ENCODE measurements at places on chromosomes 7 and 10.

GRCh38 chr10:118871244-118871865, 116.6 kb upstream of the CACUL1 start:
- no peak for DNase-seq

- DNase-seq, result no peak
These were observed 333.9 kb downstream of the DNAJB6 start for GRCh38 chr7:157670490-157671357.

DNA sequence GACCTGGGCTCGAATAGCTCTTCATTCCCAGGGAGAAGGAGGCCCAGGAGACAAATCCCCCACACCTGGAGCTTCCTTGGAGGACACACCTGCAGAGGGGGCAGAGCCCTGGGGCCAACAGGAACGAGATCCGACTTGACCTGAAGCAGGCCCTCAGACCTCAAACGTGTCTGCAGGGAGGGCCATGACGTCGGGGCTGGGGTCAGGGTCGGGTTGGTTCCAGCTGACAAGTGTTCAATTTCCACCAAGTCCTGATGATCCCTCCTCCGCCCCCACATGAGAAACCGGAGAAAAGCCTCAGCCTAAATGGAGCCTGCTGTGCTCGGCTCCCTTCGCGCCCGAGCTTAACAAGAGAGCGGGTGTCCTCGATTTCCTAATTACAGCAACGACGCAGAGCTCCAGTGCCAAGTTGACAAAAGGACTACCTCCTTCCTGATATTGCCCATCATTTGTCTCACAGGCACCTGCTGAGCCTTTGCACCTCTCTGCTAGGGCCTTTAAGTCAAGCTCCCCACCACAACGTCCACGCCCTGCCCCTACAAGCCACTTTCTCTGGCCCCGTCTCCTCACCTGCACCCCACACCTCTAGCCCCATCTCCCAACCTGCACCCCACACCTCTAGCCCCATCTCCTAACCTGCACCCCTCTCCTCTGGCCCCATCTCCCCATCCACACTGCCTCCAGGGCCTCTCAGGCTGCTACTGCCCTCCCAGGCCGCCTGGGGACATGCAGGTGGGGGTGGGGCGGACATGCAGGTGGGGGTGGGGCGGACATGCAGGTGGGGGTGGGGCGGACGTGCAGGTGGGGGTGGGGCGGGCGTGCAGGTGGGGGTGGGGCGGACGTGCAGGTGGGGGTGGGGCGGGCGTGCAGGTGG, 519.4 kb downstream of the GLRX3 start:
- no peak for DNase-seq

DNA sequence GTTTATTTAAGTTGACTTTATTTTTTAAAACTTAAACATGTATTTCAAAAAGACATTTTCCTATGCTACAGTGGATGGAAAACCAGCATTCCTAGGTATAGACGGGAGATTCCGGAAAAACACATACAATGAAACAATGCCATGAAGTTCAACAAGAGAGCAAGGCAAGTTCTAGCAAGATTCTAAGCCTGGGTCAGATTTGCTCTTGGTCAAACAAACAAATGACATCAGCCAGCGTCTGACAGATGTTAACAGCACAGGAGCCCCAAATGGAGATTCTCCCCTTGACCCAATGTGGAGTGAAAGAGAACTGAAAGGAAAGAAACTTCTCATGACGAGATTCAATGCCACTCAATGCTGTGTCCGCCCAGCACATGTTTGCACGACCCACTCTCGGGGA, 149.9 kb downstream of the NEURL1 start:
- DNase-seq, result no peak

DNA sequence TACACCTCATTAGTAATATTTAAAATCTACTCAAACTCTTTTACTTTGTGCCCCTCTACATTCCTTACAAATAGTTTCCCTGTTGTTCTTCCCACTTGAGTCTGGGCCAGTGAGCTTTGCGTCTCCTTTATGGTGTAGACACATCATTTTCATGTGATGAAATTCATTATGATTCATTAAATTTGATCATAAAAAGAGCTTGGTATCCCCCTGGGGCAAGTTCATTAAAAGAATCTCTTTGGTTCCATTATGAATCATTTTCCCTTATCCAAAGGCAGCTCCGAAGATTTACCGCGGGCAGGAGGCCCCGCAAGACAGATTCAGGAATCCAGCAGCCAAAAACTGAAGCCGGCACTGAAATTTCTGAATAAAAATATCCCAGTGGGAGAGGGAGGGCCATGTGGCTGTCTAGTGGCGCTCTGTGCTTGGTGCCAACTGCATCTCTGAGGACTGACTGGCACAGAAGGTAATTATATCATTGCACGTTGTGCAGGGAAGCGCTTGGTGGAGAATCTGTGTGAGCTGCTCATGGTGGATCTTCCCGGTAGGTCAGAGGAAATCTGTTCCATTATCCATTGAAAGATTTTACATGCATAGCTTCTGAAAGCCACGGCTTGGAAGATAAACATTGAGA, 151.4 kb upstream of the PITRM1 start:
- no peak for DNase-seq

- no peak for DNase-seq
These were observed 31.0 kb downstream of the PDE1C start for GRCh38 chr7:32039000-32039756.

DNA sequence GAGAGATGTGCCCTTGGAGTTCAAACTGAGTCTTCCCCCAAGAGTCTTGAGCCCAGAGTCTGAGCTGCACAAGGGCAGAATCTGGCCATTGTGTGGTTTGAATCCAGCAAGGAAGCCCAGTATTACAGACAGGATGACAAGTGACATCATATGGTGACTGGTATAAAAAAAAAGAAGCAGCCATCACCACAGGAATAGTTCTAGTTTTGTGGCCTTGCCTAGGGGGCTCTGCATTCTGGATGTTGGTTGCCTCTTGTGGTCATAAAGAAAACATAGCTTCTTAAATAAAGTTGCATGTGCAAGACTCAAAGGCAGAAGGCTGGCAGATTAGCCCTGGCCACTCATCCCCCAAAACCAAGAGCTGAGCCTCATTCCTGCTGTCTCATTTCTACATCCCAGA, 16.8 kb upstream of the LRRC72 start:
- DNase-seq, result no peak

DNA sequence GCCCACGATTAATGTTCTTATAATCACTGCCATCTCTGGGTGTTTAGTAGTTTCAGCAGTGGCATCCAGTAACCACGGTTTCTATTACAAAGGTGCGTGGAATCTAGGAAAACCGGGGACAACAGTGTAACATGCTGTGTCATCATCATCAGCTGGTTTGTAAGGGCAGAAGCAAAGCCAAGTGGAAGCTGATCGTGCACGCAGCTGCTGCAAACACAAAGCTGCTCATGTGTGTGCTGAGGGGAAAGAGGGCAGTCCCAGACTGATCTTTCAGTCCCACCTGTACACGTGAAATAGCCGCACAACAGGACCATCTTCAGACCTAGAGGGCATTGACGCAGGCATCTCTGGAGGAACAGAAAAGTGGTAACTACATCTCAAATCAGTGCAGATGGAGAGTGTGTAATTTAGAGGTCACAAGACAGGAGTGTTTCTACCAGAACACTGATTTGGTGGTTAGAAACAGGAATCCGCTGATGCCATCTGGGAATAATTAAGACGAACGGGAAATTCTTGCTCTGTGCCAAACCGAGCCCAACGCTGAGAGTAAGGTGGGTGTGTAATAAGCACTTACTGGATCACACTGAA, 13.4 kb downstream of the ANKRD16 start:
- no peak for DNase-seq

- DNase-seq, result no peak
These were observed 9.8 kb upstream of the RALA start for GRCh38 chr7:39613577-39613976.

GRCh38 chr10:117663750-117664149, 121.2 kb downstream of the EMX2 start:
- no peak for DNase-seq

- DNase-seq, result no peak
These were observed 35.2 kb downstream of the ST7 start for GRCh38 chr7:116988363-116988989.

DNA sequence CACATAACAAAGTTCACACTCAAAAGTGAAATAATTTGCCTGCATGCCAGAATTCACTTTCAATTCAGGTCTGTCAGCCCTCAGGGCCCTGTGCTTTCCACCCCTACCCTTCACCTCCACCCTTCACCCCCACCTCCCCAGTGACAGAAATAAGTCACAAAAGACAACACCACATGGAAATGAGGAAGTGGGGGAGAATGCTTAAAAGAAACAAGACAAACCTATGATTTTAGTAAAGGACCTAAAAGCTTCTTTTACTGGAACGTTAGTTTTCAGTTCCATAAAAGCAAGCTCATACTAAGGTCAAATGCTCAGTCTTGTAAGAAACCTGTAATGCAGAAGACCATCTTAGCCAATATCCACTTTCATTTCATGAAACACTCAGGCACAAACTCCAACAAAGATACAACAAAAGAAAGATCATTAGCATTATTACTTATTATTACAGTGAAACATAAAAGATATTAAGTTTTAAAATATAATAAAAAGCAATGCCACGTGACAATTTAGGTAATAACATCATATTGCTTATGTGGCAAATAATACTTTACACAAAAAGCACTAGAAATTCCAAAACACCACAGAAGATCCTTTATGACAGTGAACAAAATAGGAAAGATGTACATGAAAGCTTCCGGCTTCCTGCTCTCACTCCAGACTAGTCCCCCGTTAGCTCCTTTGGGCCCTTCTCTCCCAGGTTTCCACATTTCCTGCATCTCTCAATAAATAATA, 112.1 kb downstream of the LMBR1 start:
- DNase-seq, result peak; percentile 68

Measured in stimulated activated naive B cell treated with anti-CD40 and anti-IgM and Interleukin-4, amounts not matched to agents 10 μg/mL and 1 μg/mL and 100 μg/mL, for 72 hours (primary cell).